Stimulated activated CD8-positive, alpha-beta memory T cell treated with anti-CD3 and anti-CD28 coated beads, Interleukin-2, amount 100 ng/mL, for 1 hour (primary cell): ENCODE measurements at places on chromosomes 7 and 10.
A peak's percentile ranks its signal among the peaks of the same experiment; 100 is the strongest.

- DNase-seq, result no peak
Observed at GRCh38 chr10:59108886-59109288, 67.6 kb upstream of the PHYHIPL start.

DNA sequence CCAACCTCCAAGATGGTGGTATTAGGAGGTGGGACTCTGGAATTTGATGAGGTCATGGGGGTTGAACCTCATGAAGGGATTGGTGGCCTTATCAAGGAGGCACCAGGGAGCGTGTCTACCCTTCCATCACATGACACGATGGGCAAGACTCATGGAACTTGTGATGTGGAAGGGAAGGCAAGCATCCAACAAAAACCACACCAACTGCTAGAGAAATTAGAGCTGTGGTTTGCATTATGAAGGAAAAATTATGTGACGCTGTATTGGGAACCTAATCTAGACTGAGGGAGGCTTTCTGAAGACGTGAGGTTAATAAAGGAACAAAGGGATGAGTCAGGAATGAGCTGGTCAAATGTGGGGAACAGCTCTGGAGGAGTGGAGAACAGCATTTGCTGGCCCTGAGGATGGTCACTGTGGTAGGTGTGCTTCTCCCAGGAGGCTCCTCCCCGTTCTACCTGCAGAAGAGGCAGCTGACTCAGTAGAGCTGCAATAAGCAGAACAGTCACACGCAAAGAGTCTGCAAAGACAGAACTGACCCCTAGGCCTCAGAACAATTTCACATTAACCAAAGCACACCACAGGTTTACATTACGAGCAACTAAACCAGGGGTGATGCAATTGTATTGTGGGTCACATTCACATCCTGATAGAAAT lies 236.6 kb upstream of the GRB10 start:
- no peak for DNase-seq

DNA sequence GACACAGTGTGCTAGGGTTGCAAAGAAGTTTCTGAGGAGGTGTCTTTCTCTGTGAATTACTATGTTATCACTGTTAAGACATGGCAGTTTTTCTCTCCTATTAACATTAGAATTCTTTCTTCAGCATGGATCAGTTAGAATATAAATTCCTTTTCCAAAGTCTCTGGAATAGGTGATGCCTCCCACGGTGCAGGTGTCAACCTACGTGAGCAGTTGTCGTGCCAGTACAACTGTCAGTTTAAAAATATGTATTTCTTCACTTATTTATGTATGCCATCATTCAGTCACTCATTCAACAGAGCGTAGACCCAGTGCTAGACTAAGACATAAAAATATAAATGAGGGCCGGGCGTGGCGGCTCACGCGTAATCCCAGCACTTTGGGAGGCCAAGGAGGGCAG lies 83.5 kb downstream of the TACC2 start:
- DNase-seq, result no peak

DNA sequence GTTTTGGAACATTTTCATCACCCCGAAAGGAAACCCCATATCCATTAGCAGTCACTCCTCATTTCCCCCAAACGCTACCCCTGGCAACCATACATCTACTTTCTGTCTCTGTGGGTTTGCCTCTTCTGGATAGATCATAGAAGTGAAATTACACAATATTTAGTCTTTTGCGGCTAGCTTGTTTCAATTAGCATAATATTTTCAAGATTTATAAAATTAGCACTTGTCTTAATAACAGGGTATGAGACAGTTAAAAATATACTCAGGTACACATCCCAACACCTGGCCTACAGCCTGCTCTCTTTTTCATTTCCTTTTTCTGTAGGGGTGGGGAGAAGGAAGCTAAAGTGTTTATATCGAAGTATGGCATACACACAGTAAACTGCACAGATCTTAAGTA lies 81.4 kb upstream of the LRGUK start:
- no peak for DNase-seq

GRCh38 chr7:112110651-112111050 lies 95.5 kb downstream of the DOCK4 start:
- no peak for DNase-seq

GRCh38 chr10:6083523-6084475 lies 5.0 kb upstream of the RBM17 start:
- no peak for DNase-seq

GRCh38 chr7:12130609-12131008 lies 80.5 kb upstream of the TMEM106B start:
- no peak for DNase-seq

DNA sequence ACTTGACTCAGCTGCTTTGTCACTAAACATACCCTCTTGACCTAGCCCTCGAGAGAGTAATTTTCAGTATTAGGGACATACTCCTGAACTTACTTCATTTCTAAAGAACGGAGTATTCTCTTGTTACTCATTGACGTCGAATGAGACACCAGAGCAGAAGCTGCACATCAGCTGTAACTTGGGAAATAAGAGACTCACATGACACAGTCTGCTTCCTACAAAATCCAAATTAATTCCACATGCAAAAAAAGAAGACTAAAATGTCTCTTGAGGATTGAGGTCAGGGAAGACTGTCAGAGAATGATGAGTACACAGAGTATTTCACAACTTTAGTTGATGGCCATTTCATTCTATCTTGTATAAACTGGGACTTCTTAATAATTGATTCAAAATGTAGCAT lies 114.7 kb upstream of the EGFR start:
- DNase-seq, result no peak

DNA sequence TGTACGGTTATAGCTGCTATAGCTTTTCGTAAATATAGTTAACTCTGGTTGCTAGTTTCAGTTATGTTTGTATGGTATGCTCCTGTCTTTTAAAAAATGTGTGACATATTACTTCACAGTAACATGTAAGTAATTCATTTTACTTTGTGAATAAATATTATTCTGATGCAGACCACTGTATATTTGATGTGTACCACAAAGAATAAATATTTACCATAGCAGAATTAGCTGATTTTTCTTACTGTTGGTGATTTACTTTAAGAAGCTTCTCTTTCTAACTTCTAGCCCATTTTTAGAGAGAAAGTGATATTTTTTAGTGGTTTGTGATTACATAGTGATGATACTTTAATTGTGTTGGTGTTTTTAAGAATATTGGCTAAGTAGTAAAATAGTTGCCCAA lies 292.8 kb downstream of the BBS9 start:
- DNase-seq, result no peak

GRCh38 chr10:127091354-127091753 lies 105.0 kb downstream of the INSYN2A start:
- no peak for DNase-seq

GRCh38 chr10:133134411-133135115 lies 25.5 kb upstream of the KNDC1 start:
- no peak for DNase-seq

- DNase-seq, result no peak
Observed at GRCh38 chr7:47657126-47657525, 75.2 kb upstream of the TNS3 start.

DNA sequence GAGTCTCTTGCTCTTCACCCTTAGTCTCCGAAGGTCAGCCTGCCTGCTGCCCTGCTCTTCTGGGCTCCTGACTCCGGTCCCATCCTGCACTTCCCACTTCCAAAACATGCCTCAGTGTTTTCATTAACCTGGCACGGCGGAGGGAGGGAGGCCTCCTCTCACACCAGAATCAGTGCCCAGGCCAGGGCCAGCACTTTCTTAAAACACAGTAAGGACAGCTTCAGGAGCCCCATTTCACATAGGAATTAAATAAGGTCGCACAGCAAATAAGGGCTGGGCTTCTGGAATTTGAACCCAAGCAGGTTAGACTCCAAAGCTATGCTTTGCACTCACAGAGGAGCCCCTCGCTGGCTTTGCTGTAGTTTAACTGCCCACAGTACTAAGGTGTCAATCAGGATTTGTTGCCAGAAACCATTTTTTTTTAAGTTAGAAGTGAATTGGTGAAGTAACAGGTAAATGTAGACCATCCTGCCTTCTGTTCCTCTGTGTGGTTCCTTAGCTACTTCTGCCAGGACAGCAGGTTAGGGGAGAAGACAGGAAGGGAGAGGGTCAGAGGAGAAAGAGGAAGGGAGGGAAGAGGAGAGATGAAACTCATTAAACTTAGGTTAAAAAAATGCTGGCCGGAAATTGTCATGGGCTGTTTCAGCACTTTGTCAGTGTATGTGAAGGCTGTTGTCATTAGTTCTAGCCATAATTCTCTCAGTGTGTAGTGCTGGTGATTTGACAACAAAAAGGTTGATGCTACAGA lies 1.1 kb downstream of the RASSF4 start:
- no peak for DNase-seq

- DNase-seq, result no peak
Observed at GRCh38 chr10:112131996-112132395, 51.6 kb downstream of the GPAM start.

GRCh38 chr7:102415685-102416225 lies 17.6 kb upstream of the ORAI2 start:
- DNase-seq, result peak; percentile 35

- no peak for DNase-seq
Observed at GRCh38 chr7:91019686-91020385, 244.4 kb upstream of the FZD1 start.

- no peak for DNase-seq
Observed at GRCh38 chr10:85430991-85431390, 935.6 kb downstream of the GRID1 start.

DNA sequence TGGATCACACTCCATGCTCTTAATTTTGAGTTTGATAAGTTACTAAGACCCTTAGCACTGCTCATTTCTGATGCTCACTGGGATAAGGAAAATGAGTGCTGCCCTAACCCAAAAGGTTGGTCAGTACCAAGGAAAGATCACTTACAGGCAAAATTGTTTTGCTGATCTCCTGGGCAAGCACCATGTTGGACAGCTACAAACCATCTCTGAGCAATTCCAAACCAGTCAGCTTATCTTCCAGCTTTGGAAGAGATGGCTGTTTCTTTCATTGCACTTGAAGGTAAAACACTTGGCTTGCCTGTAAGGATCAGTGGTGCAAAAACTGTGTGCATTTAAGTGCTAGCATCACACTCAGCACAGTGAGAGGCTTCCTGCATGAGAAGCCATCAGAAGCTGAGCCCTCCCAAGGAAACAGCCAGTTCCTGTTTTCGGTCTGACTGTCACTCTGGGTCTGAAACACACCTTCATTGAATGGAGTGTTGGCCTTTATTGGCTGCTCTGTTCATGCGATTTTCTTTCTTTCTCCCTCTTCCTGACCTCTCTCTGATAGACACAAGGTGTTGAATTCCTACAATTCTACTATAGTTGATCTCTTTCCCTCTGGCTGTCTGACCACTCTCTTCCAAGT lies 126.4 kb upstream of the GHITM start:
- no peak for DNase-seq

DNA sequence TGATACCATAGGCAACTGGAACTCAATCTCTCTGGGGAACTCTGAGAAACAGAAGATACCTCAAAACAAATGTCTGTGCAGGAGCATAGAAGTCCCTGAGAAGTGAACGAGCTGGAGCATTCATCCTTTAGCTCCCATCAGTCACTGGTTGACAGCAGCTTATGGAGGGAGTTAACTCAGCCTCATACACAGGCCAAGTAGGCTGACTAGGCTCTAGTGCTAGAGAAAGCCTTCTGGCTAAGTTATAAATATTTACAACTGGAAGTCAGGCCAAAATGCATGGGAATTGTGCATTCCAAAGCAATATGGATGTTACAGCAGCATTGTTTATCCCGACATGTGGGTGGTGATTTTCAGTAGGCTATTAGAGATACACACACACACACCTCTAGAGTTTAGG lies 66.5 kb downstream of the ANK3 start:
- no peak for DNase-seq

GRCh38 chr10:132443605-132443982 lies 46.6 kb downstream of the PWWP2B start:
- peak; percentile 61 for DNase-seq

- DNase-seq, result no peak
Observed at GRCh38 chr7:80686576-80686975, 48.1 kb downstream of the CD36 start.

DNA sequence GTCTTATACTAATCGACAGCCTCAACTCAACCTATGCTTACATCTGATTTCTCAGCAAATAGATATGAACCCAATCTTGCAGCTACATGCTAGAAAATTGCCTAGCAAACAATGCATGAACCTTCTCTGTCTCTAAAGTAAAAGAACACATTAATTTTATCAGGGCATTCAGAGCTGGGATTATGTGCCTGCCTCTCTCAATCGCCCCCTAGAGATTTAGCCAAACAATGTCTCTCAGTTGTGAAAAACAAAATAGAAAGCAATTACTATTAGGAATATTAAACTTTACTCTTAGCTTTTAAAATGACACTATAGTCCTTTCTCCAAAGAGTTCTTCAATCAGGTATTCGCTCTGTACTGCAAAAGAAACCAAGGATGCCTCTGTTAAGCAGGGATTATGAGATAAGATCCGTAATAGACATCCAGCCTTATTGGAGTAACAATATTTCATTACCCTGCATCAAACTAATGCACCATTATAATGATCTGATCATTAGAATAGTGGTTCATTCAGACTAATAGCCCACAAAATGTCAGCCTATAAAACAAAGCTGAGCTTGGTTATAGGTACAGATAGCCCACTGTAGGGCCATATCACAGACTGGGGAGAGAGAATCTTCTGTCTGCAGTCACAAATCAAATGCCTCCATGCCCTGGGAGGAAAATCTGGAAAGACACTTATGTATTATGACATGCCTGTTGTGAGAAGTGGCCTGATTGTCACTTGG lies 736.9 kb downstream of the PARD3 start:
- DNase-seq, result no peak

GRCh38 chr7:44574287-44574872 lies 672 bp upstream of the DDX56 start:
- DNase-seq, result no peak

DNA sequence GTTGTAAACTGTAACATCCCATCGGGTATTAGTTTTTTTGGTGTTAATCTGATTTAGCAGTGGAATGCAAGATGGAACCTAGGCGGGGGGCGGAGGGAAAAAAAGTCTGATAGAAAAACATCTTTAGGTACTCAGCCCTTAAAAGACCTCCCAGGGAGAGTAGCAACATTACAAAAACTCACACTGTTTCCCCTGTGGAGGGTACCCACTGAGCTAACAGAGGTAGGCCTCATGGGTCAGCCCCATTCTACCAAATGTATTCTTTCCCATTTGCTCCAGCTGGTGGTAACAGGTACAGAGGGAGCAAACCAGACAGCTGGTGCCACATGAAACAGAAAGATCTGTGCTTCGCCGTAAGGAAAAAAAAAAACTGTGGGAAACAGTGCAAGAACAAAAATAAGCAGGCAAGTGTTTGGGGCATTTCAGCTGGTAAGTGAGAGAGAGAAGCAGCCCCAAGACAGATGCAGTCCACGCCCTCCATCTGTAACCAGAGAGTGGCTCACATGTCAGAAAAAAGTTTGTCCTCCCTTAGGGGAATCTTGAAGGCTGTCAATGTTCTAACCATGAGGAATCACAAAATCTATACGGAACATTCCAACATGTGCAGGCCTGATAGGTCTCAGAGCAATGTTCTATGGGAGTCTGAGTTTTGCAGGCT lies 65.3 kb downstream of the HOXA1 start:
- no peak for DNase-seq
